ENCODE measurements at places on chromosomes 1 and 21.

GRCh38 chr1:21687081-21687529 lies 17.9 kb upstream of the RAP1GAP start:
- no peak for DNase-seq

DNA sequence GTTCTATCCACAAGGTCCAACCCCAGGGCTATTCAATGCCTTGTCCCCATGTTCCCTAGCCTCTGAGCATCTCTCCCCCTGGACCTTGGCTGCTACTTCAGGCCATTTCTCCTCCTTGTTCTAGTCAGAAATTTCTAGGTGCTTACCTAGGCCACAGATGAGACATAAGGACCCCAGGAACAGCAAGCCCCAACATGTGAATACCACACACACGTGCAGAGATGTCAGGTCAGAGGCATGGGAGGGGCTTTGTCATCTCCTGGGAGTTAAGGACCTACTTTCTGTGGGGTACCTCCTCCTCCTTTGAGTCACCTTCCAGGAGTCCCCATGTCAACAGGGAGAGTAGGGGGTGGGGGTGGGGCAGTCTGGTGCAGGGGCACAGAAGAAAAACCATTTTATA lies 7.1 kb upstream of the RGS16 start:
- DNase-seq = no peak

- peak; percentile 65 for DNase-seq
Measured at GRCh38 chr21:45590246-45590725, 48.0 kb upstream of the SLC19A1 start.

DNA sequence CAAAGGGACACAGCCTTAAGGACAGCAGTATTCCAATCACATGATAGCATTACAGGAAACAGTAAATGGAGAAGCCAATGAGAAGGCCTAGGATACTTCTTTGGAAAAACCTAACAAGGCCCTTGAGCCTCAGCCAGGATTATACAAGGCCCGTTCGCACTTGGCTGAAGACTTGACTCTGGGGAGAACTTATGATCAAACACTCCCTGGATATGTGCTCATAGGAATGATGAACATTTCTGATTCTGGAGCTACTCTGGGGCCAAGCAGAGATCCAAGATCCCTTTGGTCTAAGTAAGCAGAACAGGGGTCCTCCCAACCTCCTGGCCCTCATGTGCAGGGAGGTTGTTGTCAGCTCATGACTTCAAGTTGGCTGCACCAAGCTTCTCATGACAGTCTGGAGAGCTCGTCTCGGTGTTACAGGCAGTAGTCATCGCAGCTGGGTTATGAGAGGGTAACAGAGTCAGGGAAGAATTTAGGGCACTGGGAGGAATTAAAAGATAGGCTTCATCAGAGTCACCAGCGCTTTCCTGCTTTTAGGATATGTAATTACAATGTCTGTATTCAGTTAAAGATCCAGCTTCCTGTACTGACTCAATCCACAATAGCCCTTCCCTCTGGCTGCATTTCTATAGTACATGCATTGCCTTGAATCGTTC lies 92.5 kb upstream of the IRF2BP2 start:
- DNase-seq = no peak

DNA sequence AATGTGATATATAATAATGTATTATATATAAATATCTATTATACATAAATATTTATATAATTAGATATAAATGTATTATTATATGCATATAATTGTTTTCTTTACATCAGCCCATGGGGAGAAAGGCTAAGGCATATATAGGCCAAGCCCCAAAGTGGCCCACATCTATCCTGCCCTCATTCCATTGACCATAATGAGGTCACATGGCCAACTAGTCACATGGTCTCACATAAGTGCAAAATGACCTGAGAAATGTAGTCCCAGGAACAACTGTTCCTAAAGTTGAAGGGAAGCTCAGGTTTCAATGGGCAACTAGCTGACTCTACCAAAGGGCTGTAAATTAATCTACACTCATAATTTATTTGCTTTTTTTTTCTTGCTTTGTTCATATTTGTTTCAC lies 14.5 kb upstream of the CCDC185 start:
- no peak for DNase-seq

DNA sequence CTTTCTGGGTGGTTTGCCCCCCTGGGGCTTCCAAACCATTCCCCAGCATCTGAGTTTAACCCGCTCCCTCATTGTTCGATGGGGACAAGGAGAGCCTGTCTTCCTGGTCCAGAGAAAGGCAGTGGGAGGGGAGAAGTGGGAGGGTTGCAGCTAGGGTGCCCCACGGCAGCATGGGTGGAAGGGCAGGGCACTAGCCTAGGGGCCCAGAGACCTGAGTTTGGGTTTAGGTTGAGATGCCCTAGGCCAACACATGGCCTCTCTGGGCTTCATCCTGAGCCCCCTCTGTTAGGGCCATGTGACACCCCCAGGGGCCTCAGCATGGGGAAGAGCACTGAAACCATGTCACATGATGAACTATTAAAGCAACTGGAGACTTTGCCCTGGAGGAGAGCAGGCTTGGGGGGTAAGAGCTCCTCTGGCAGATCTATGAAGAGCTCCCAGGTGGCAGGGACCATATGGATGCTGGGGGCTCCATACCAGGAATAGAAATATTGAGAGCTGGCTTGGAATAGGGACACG lies 9.7 kb upstream of the RUNX3 start:
- no peak for DNase-seq

DNA sequence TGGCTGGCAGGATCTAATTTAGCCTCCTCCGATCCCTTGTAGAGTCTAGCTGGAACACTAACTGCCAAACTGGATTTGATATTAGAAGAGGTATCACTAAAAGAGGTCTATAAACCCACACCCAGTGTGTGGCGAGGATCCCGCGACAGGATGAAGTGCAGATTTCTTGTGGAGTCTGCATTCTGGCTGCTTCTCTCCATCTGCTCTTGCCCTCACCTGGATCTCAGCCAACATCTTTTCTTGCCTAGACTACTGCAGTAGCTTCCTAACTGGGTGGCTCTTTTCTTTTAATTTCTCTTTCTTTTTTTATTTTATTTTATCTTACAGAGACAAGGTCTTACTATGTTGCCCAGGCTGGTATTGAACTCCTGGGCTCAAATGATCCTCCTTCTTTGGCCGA lies 48.9 kb upstream of the CAPZB start:
- no peak for DNase-seq

DNA sequence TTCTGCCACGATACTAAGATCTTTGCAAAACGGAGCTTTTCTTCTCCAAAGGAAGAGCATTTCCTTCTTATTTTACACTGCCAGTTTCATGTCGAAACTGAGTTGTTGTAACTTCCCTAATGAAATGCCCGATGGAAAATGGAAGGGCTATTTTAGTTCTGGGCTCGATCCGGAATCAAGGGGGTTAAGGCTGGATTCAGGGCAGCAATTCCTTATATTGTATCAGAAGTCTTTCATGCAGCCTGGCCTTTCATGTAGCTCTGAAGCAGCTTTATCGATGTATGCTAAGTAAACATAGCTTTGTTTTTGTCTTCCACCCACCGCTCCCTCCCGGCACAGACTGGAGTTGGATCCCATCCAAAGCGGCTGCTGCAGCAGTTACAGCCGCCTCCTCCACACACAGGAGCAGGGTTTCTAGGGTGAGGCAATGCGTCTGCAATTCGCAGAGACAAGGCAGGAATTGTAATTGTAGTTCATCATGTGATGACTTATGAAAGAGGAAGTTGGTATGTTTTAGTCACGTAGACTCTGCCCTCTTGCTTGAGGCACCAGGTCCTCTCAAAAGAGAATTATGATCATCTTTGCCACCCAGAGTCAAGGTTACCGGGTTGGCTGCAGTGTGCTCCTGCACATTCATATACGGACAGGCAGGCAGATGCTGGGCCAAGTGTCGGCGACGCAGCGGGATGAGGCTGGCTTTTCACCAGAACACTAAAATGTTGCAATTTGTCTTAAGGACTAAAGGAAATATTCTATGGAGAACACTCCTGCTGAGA lies 2.6 kb upstream of the IRF2BP2 start:
- DNase-seq = peak; percentile 38

DNA sequence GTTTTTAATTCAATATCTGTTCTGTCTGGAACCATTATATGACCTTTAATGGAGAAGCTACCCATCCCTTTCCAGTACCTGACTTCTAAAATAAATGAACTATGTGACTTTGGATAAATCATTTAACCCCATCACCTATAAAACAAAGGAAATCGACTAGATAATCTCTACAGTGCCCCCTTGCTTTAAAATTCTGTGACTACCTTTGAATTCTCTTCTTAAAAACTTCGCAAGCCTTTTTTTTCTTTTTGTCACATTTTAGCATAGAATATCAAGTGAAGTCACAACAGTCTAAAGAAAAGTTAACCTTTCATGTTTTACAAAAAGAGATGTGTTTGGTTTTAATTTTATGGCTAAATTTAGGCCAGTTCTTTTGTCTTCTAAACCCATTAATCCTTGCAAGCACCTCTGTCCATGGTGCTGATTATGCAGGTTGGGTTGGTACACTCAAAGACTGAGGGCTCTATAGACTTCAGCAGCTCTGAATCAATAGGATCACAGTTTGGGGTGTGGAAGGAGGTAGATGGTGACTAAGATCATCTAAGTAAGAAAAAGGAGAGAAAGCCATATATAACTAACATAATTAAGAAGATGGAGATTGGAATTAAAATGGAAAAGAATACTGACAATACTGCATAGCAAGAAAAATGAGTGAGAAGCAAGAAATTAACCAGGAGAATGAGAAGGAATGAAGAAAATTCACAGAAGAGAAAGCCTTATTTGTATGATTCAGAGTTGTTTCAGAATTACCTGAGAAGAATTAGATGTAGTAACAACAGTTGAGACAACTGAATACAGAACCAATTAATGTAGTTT lies 59.2 kb downstream of the TBX15 start:
- DNase-seq = no peak

- no peak for DNase-seq
Measured at GRCh38 chr1:46215504-46215903, 12.4 kb downstream of the LURAP1 start.

- DNase-seq = no peak
Measured at GRCh38 chr1:229067546-229067945, 203.4 kb upstream of the RAB4A start.

DNA sequence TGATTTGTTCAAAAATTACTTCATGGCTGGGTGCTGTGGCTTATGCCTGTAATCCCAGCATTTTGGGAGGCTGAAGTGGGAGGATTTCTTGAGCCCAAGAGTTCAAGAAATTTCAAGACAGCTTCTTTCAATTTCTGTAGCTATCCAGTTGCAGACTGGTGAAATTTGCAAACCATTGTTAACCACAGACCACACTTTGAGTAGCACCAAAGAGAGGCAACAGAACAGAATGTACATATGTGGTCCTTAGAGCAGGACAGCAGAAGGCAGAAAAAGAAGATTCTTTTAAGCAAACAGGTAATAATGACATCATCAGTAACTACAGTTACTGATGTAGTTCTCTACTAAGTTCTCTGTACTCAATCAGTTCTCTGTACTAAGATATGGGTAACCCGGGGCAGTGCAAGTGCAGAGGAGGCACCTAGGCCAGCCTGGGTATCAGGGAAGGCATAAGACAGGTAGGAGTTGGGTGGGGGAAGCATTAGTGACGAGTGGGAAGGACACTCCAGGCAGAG lies 5.5 kb upstream of the KLF17 start:
- no peak for DNase-seq

GRCh38 chr1:190752131-190752530 lies 274.5 kb upstream of the BRINP3 start:
- no peak for DNase-seq

- no peak for DNase-seq
Measured at GRCh38 chr1:235030919-235031596, 97.6 kb downstream of the TOMM20 start.

GRCh38 chr1:229032375-229032774 lies 238.5 kb upstream of the RAB4A start:
- no peak for DNase-seq

DNA sequence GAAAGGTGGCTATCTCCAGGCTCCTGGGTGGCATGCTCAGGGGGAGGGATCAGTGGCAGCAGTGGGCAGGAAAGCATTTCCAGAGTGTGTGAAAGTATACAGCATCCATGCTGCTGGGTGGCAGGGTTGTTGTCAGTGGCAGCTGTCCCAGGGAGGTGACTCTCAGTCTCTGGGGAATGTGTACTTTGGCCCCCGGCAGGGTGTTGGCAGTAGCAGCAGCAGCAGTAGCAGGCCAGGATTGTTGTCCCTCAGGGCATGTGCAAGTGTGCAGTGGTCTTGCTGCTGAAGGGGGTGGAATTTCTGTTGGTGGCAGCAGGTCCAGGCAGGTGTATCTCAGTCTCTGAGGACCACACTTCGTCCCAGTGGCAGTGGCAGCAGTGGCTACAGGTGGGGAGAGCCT lies 71.7 kb upstream of the GUCA2B start:
- no peak for DNase-seq

DNA sequence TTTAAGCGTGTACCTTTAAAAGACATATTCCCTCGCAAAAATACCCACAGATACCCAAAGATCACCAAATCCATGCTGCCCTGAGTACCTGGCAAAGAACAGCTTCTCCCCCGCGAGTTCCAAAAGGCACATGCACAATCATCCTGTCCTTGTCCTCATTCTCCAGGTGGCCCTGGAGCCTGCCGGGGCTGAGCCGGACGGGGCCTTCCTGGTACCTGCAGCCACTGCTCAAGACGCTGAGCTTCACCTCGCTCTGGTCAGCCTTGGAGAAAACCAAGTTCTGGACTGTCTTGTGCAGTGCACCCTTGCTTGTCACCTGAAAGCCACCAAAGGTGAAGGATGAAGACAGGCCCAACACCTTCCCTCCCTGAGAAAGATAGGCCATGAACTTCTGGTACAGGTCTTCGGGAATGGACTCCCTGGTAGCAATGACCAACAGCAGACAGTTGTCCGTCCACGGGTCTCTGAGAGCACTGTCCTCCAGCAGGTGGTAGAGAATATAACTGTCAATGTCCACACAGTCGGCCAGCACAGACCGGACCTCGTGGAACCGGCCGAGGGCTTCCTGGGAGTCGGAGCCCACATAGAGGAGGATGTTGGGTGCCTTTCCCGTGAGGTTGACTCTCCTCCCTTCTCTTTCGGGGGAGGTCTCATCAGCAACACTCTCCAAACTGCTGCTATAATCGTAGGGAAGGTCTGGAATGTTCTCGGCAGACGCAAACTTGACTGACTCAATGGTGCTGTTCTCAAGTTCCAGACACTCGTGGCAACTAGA lies 29.9 kb downstream of the HLCS start:
- DNase-seq = no peak

DNA sequence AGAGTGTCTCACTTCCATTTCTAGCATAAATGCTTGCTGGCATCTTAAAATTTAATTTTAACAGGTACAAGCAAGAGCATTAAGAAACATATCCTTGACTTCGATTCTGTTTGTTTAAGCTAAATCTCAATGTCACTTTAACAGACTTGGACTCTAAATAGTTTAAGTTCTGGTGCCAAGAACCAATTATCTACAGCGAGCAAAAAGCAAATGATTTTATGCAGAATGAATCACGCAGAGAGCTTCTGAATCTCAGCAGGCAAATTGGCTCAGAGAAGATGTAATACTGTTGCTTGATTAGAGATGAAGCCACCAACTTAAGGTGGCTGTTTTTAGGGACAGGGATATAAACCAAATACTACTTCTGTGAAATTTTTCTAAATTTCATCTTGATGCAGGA lies 117.0 kb upstream of the PLD5 start:
- DNase-seq = no peak
